ENCODE measurements at places on chromosomes 7 and 10.

GRCh38 chr7:94069162-94069739 lies 65.1 kb upstream of the BET1 start:
- peaks cover 11% of the 10 kb centered on the region for H3K4me1 ChIP-seq
- DNase-seq = no peak

DNA sequence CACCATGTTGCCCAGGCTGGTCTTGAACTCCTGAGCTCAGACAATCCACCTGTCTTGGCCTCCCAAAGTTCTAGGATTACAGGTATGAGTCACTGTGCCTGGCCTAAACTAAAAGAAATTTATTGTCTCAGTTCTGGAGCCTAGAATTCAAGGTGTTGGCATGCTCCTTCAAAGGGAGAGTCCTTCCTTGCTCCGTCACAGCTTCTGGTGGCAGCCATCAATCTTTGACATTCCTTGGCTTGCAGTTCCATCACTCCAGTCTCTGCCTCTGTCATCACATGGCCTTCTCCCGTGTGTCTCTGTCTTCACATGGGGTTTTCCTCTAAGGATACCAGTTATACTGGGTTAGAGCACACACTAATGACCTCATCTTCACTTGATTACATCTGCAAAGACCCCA lies 55.5 kb downstream of the DNAJC12 start:
- H3K27me3 ChIP-seq = no peaks in the 10 kb centered on the region
- no peaks in the 10 kb centered on the region for H3K36me3 ChIP-seq
- H3K4me1 ChIP-seq = peaks cover 32% of the 10 kb centered on the region
- no peak overlapping the region for H3K27ac ChIP-seq
- no peak overlapping the region for H3K4me3 ChIP-seq

DNA sequence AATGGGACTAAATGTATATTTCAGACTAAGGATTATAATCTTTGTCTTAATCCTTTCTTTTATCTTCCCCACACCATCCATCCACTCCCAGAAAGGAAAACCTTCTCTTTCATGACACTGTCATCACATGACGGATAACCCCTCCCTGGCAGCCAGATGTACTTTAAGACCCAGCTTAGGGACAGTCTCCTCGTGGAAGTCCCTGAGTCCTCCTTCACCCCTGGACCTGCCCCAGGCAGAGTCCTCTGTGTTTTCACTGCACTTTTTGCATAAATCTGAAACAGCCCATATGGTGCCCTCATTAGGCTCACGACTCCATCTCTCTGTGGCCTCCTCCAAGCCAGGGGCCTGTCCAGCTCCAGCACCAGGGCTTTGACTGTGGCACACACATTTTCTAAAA lies 16.0 kb downstream of the NRAP start:
- no peak overlapping the region for H3K27ac ChIP-seq
- H3K4me1 ChIP-seq = no peaks in the 10 kb centered on the region
- no peaks in the 10 kb centered on the region for H3K27me3 ChIP-seq
- DNase-seq = no peak
- H3K4me3 ChIP-seq = no peak overlapping the region
- H3K36me3 ChIP-seq = no peaks in the 10 kb centered on the region

DNA sequence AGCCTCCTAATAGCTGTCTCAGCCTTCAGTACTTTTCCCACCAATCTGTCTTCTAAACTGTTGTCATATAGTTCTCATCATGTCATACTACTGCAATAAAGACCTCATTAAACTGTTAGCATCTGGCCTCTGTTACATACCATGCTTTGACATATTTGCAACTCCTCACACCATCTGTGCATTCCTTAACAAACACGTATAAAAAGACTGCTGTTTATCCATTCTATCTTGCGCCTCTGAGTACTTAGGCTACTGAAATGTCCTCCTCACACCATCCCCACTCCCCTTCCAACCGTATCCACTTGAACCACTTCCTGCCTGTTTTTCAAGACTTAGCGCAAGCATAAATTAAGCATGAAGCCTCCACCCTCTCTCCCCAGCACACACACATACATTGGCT lies 41.6 kb downstream of the SLC16A9 start:
- no peak overlapping the region for H3K4me3 ChIP-seq
- no peaks in the 10 kb centered on the region for H3K4me1 ChIP-seq
- H3K36me3 ChIP-seq = no peaks in the 10 kb centered on the region

GRCh38 chr10:86074294-86074693 lies 292.3 kb downstream of the GRID1 start:
- no peak for DNase-seq
